ENCODE measurements at places on chromosomes 13 and 19.

- no peak for DNase-seq
Observed at GRCh38 chr13:40440990-40441820, 225.2 kb downstream of the FOXO1 start.

GRCh38 chr19:31057476-31057875, 291.8 kb downstream of the TSHZ3 start:
- no peak for DNase-seq

- DNase-seq: no peak
Observed at GRCh38 chr13:102945886-102946285, 100.1 kb downstream of the ERCC5 start.

DNA sequence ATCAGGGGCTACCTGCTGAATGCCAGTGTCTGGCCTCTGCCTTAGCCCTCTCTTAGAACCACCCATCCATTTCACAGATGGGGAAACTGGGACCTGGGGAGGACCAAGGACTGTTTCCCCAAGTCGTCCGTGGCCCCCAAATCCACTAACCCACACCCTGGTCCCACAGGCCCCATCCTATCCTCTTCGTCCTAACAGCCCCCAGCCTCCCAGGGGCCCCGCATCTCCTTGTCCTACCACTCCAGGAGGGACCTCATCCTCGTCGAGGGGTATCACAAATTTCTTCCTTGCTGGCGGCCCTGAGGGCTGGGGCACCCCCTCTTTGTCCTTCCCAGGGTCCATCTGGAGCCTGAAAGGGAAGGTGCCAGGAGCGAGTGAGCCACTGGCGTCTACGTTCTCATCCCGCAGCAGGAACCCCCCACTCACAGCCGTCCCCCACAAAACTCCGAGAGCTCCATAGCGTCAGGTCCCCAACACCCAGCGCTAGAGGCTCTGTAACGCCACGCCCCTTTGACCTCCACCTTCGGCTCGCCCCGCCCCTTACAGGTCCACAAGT, 606 bp downstream of the ERCC1 start:
- DNase-seq: peak; percentile 58

GRCh38 chr13:52345048-52345447, 60.9 kb downstream of the THSD1 start:
- DNase-seq: no peak

GRCh38 chr13:31090961-31091624, 70.6 kb downstream of the HSPH1 start:
- DNase-seq: no peak

GRCh38 chr19:46472592-46472991, 1.2 kb upstream of the PNMA8A start:
- DNase-seq: no peak

DNA sequence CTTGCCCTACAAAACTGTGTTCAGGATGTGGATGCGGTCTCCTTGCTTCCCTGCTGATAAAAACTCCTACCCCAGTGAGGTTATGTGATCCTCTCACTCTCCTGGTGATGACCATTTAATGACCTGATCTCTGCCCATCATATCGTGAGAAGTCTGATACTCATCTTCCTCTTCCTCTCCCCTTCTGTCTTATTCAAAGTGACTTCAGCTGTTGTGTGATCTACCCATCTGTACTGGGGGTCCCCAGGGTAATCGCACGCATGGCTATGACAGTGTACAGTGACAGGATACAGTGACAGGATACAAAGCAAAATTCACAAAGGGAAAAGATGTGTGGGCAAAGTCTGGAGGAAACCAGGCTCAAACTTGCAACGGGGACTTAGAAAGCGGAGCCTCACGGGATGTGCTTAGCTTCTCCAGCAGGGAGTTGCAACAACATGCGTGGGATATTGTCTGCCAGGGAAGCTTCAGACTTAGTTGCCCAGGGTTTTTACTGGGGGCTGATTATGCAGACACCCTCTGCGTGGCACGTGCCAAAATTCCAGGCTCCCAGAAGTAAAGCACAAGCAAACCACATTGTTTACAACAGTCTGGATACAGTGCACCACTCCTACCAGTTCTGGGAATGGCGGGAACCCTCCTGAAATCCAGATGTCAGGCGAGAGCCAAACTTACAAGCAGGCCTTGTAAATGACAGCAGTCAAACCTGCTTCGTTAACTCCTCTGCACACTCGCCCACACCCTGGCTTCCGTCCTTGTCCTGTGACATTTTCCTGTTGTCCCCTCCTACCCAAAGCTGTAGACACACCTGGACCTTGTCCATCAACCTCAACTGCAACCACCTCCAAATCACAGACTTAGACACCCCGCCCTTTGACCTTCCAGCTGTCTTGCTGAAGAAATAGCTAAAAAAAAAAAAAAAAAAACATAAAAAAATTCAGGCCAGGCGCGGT, 18.0 kb upstream of the GARRE1 start:
- no peak for DNase-seq

- no peak for DNase-seq
Observed at GRCh38 chr13:49184621-49185020, 35.5 kb upstream of the MLNR start.

DNA sequence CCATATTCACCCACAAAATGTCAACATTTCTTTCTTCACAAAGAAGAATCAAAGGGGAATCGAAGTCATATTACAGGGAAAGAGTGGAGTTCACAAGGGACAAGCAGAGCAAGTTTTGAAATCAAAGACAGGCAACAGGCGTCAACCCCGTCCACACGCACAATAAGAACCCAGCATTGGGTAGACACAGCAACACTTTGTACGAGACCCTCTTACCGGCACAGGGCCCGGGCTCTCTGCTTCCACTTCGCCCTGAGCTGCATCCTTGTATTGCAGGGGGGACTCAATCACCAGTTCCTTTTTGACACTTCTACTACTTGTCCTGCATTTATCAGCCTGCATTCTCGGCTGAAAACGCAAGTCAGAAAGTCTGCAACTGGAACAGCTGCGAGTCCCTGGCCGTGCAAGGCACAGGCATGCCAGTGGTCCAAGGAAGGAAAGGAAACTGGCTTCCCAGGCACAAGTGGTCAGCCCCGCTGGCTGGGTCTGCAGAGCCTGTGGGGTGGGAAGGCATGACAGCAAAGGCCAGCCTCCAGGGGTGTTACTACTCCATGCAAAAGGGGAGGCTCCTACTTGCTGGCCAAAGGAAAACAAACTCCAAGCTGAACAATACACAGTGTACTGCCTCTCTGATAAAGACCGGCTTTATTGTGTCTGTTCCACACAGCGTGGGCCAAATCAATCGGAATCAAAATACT, at the start of gene DOCK9:
Gene DOCK9, minus strand, starts transcription at position 497 of the 698 bp plus-strand sequence. Its CDS starts 155 bp downstream, at position 342.
- DNase-seq: no peak

DNA sequence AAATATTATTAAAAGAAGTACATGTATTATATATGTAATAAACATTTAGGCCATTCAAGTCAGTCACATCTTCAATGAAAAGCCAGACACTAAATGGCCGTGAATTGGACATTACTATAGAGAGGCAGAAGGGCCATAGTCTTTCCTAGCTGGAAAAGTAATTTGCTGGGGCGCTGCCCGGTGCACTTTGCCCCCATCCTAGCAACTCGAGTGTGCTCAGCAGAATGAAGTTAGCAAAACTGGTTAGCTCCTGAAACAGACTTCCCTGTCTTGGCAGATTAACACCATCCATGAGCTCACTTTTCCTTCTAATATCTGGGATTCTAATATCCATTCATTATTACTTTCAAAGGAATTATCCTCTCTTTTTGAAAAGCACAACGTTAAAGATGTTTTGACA, 2.8 kb upstream of the SPRYD7 start:
- DNase-seq: no peak

- no peak for DNase-seq
Observed at GRCh38 chr13:23921451-23921888, 24.2 kb upstream of the C1QTNF9B start.

DNA sequence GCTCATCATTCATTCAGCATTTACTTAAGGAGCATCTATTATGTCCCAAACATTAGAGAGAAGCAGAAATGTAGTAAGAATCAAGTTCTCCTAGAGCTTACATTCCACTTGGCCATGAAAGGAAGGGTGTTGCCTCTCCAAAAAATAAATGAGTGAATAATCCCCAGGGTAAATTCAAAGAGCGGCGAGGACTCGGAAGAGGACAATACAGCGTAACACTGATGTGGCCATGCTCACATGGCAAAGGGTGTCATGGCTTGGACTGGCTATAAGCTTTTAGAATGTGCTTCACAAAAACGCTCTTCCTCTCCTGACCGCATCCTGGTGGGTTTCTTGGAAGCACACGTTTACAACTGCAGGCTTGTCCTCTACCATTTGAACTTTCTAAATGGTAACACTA, 290.2 kb downstream of the IRS2 start:
- no peak for DNase-seq

DNA sequence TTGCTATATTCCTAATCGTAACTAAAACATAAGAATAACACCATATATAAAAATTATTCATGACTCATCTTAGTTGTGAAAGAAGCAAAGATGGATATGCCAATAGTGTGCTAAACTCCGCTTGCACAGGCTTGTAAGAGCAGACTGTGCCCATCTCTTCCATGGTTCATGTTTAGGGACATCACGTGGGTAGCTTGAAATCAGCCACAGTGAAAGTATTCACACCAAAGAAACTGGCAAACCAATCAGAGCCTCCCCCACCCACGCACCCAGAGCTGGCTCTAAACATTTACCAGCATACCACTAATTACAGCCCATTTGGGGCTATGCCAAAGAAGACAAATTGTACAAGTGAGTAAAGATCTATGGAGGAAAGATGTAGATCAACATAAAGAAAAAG, 147.5 kb downstream of the DIAPH3 start:
- DNase-seq: no peak

DNA sequence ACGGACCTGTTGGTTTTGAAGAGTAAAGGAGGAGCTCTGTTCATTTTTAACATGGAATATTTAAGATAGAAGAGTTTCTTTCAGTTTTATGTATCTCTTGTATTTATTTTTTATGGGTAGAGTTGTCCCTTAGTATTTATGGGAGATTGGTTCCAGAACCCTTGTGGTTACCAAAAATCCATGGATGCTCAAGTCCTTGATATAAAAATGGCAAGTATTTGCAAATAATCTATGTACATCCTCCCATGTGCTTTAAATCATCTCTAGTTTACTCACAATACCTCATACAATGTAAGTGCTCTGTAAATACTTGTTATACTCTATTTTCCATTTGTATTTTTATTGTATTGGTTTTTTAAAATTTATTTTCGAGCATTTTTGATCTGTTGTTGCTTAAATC, 63.1 kb downstream of the TM9SF2 start:
- no peak for DNase-seq

DNA sequence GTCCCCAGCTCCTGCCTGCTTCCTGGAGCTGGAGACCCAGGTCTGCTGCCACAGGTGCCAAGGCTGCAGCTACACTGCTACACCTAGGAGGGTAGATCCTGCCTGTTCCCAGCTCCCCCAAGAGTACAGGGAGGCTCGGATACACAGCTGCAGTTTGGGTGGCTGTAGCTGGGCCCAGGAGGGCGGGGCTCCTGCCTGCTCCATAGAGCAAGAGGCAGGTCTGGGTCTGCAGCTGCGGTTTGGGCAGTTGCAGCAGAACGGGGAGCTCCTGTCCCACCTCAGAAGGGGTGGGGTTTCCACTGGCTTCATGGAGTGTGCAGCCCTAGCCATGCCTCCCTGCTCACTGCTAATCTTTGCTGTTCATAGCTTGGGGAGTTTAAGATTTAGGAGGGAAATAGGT, 199.0 kb downstream of the NUFIP1 start:
- no peak for DNase-seq

GRCh38 chr13:106042996-106043581, 492.4 kb downstream of the EFNB2 start:
- DNase-seq: no peak

DNA sequence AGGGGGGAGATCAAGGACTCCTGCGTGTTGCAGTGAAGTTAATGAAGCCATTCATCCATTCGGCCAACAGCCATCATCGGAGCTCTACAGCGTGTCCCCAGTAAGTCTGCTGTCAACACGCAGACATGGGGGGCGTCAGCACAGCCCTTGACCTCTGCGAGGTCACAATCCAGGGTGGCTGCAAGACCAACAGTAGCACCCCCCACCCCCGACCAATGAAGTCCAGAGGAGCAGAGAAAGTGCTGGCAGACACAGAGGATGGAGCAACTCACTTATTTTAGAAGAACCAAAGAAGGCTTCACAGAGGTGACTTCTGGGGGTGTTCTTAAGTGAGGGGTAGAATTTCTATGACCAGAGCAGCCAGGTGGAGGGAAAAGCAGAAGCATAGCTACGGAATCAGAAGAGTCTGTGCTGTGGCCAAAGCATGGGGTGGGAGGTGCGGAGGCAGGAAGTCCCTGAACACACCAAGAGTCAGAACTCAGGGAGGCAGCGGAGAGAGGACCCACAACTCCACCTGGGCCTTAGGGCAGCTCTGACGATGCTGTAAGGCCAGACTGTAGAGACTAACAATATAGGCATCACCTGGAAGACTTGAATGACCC, 185.4 kb downstream of the FOXO1 start:
- no peak for DNase-seq

GRCh38 chr19:5913739-5914357, at the start of gene CAPS:
CAPS (plus strand) TSS chr19:5914254; CDS start chr19:5914407, 153 bp downstream.
- DNase-seq: no peak

DNA sequence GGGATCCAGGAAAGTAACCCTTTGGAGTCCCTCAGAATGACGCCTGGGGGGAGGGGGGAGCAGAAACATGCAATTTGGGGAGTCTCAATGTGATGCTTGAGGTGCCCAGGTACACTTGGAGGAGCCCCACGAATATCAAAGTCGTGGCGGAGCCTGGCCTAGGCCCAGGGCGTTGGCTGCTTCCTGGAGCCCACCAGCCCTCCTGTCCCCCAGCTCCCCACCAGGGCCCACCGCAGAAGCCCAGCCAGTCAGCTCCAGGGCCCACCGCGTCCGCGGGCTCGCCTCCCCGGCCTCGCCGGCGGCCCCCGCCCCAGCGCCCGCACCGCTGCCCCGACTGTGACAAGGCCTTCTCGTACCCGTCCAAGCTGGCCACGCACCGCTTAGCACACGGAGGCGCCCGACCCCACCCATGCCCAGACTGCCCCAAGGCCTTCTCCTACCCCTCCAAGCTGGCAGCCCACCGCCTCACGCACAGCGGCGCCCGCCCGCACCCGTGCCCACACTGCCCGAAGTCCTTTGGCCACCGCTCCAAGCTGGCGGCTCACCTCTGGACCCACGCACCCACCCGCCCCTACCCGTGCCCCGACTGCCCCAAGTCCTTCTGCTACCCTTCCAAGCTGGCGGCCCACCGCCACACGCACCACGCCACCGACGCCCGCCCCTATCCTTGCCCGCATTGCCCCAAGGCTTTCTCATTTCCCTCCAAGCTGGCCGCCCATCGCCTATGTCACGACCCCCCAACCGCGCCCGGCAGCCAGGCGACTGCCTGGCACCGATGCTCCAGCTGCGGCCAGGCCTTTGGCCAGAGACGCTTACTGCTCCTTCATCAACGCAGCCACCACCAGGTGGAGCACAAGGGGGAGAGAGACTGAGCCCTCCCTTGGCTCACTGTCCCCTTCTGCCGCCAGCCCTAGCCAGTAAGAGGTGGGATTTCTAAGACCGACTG, 2.1 kb downstream of the ZNF575 start:
- no peak for DNase-seq

GRCh38 chr13:74662905-74663304, 528.7 kb upstream of the KLF12 start:
- DNase-seq: no peak
